Stimulated activated CD8-positive, alpha-beta memory T cell treated with anti-CD3 and anti-CD28 coated beads, Interleukin-7, amount 100 ng/mL, for 1 hour (primary cell): ENCODE measurements at places on chromosomes 2 and 18.

- DNase-seq = peak; percentile 38
Measured at GRCh38 chr2:96509114-96509846, 4.1 kb upstream of the NEURL3 start.

- no peak for DNase-seq
Measured at GRCh38 chr2:118224895-118225311, 136.6 kb downstream of the INSIG2 start.

DNA sequence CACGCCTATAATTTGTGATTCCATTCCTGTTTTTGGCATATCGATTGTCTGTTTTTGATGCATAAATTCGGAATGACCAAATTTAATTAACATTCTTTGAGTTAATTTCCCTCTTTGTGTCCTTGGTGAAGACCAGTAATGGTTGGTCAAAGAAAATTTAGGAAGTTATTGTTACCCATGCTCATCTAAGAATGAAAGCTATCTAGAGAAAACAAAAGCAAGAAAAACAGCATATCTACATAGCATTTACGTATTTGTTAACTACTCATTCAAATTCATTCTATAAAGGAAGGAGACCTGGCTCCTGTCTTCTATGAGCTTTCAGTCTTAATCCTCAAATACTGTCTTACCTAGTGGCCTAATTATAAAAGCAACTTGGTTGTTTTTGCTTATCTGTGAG is 59.2 kb upstream of the CHST9 start:
- no peak for DNase-seq

GRCh38 chr2:152097801-152098495 is 896 bp downstream of the CACNB4 start:
- no peak for DNase-seq

DNA sequence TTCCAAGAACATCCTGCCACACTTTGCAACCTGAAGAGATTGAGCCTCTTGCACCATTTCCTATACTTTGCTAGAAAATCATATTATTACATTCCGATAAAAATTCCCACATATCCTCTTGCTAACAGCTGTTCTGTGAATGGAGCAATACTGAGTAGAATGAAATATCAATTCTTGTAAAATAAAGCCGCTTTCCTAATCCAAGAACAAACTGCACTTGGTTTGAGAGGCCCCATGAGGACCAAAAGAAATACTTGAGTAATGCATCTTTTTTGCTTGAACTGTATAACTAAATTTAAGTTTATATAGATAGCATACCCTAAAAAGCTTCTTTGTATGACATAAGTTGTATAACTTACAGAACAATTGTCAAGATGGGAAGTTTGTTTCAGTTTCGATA is 632.4 kb upstream of the SLC8A1 start:
- DNase-seq = no peak

- peak; percentile 22 for DNase-seq
Measured at GRCh38 chr2:74502720-74503505, 3.5 kb upstream of the LBX2 start.

DNA sequence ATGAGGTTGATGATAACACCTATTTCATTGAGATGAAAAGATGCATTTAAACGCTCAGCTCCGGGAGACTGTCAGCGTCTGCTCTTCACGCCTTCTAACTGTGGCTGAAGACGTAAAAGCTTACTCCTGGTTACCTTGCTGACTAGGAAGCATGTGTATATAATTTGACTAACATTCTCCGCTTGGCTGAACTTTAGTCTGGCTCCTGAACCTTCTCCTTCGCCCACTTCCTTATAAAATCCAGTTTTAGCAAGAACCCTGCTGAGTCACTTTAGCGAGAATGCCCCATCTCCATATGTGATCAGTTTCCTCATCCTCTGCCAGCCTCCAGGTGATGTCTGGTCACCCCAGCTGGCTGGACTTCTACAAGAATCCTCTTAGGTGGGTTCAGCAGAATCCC is 12.7 kb upstream of the CREG2 start:
- DNase-seq = no peak

DNA sequence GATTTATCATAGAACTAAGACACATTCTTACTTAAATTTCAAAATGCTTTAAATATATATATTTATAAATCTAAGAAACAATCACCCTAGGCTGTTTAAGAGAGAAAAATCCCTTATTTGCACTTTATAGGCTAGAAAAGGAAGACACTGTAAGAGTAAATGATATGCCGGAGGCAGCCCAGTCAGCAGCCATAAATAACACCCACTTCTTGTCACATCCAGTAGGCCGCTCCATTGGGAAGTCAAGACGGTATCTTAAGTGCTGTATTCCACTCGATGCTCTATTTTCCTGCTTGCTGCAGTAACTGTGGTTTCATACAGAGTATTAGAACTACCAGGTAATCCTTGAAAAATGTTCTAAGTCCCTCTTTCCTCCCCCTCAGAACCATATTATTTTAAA is 57.9 kb downstream of the ABCA12 start:
- DNase-seq = no peak

- no peak for DNase-seq
Measured at GRCh38 chr2:167946441-167946841, 301.0 kb downstream of the STK39 start.

- DNase-seq = no peak
Measured at GRCh38 chr2:209238765-209239584, 184.9 kb upstream of the MAP2 start.

- DNase-seq = no peak
Measured at GRCh38 chr2:86809481-86810121, 18.9 kb upstream of the CD8A start.
